ENCODE measurements at places on chromosomes 5 and 9.
A peak's percentile ranks its signal among the peaks of the same experiment; 100 is the strongest.

- no peak for DNase-seq
These were observed 15.5 kb upstream of the CTSL start for GRCh38 chr9:87710443-87710842.

- no peak for DNase-seq
These were observed 43.2 kb upstream of the PRSS3 start for GRCh38 chr9:33752130-33752637.

DNA sequence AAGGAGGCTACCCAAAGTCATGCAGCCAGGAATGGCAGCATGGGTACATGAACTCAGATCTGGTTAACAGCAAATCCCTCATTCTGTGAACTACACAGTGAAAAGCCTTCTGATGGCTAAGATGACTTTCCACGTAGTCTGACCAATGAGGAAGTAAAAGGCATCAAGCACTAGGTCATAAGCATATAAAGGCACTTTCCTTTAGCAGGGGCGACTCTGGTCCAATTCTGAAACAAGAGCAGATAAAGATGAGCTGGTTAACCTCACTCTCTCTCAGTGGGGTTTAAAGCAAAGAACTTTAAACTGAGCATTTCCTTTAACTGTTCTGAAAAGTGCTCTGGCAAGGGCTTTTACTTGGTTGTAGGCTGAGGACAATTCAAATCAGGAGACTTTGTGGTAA is 21.1 kb downstream of the PSMB7 start:
- no peak for DNase-seq

DNA sequence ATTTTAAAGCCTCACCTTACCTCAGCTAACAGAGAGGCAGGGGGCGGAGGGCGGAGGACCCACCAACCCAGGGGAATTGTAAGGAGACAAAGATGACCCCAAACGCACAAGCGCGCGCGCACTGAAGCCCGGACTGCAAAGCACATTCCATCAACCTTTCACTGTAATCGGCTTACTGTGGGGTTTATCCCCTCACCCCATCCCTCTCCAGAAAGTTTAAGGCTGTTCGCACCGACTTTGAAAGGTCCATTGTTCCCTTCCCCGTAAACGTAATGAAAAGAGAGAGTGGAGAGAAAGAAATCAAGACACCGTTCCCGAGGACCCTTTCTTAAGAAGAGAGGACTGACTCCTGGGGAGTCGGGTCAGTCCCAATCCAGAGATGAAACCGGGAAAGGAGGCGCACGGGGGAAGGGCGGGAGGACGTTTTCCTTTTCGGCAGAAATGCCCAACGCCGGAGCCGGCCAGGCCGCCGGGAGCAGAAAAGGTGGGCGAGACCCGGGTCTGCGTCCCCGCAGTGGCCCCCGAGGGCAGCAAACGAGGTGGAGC is 464 bp downstream of the CEMIP2 start:
- no peak for DNase-seq

DNA sequence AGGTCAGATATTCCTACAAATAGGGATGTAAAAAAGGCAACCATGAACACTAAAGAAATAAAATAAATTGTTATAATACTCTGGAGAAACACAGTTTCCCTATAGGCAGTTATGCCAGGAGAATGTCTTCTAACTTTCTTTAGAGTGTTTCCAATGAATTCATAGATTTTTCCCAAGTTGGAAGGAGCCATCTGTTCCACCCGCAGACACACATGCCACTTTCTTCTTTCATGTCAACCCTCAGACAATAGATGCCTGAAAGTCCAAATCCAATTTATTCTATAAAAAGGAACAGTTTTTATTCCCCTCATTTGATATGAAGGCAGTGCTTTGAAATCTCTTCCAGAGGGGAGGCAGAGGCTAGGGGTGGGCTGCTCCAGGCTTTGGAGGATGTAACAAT is 418.1 kb downstream of the ACTL7B start:
- DNase-seq, result no peak

- no peak for DNase-seq
These were observed 120.1 kb downstream of the CMYA5 start for GRCh38 chr5:79809743-79810142.

- DNase-seq, result no peak
These were observed 5.5 kb downstream of the FOXB2 start for GRCh38 chr9:77024776-77025545.

GRCh38 chr9:36036253-36036779 is 397 bp upstream of the RECK start:
- no peak for DNase-seq

DNA sequence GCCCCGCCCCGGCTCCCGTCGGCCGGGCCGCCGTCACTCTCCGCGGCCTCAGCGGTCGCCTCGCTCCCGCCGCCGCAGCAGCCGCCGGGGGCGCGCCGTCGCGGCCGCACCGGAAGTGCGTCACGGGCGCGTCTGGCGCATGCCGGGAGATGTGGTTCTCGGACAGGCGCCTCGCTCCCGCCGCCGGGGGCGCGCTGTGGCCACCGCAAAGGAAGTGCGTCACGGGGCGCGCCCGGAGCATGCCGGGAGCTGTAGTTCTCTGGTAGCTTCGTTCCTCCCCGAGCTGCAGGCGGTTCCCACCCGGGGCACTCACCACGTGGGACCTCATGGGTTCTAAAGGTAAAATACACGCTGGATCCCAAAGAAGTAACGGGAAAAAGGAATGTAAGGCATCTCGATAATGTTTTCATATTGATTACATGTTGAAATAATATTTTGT is at the start of gene UBAC1:
TSS of gene UBAC1 (minus strand) at position 97 of the 439 bp plus-strand sequence. CDS start 211 bp downstream, outside the sequence.
- DNase-seq, result peak; percentile 92

DNA sequence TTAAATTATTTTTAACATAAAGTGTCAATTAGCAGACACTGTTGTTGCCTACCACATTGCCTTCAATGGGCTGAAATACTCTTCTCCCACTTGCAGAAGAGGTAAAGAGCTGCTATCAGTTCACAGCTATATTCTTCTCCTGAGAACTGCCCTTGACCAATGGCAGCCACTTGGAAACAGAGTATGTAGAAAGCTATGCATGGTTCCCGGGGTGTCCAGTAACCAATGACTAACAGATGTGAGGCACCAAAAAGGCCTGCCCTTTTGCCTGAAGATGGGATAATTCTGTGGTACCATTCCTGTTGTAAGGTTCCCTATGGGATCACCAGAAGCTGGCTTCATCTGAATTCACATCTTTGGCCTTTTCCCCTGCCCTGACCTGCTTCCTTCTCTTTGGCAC is 181.4 kb upstream of the MAP3K1 start:
- DNase-seq, result no peak

- no peak for DNase-seq
These were observed 29.9 kb downstream of the TMEM161B start for GRCh38 chr5:88238732-88239131.

DNA sequence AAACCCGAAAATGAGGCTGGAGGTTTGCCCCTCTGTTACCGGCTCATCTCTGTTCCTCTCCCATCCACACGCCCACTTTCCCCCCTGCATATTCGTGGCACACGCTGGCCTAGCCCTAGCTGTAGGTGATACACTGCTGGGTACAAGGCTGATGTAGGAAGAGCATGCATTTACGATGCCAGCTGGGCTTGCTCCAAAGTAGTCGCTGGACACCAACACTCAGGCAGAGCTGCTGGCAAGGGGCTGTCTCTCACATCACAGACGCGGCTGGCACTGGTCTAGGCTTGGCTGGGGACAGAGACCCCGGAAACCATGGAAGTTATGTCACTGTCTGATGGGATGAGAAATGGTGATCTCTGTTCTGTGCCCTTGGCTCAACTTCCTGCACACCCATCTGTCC is 9.8 kb upstream of the PHYKPL start:
- no peak for DNase-seq

DNA sequence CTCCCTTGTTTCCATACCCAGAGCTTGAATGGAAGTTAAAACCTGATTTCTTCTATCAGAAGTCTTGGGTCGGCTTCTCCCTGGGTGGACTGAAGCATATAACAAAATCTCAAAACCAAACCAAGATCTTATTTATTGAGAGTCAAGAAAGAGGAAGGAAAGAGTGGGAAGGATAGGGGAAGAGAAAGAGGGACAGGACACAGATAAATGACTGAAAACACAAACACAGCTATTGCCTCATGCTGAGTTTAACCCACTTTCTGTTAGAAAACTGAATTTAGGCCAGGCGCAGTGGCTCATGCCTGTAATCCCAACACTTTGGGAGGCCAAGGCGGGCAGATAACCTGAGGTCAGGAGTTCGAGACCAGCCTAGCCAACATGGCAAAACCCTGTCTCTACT is 92.9 kb downstream of the PALM2AKAP2 start:
- no peak for DNase-seq

GRCh38 chr5:104071887-104072286 is 509.3 kb upstream of the NUDT12 start:
- no peak for DNase-seq

- no peak for DNase-seq
These were observed 16.3 kb upstream of the SLC12A7 start for GRCh38 chr5:1127959-1128785.

DNA sequence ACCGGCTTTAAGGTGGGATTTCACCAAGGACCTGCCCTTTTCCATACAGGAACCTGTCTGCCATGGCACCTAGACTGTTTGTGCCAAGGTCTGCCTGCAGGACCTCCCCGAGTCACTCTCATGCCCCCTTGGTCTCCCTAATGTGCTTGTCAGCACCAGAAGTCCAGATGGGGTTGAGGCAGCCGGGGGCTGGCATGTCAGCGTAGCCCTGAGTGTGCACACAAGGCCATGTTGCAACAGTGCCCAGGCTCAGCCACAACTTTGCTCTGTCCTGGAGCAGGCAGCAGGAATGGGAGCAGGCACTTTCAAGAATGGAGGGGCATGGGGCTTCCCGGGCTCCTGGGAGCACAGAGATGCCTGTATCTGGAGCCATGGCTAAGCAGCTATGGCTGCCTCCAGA is 621.5 kb downstream of the CDH9 start:
- DNase-seq, result no peak

GRCh38 chr9:84996029-84996428 is 326.5 kb downstream of the NTRK2 start:
- no peak for DNase-seq

DNA sequence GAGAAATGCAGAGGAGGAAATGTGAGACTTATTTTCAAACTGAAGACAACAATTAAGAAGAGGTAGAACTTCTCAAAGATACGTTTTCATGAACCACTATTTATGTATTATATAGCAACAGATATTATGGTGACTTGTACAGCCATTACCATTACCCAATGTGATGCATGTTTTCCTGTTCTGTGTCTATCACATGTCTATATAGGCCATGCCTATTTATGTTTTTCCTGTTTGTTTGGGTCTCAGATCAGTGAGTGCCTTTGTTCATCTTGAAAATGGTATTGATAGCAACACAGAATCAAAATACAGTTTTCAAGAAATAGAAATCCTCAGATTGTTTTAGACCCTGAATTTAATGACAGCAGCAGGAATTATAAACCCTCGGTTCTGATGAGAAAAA is 44.0 kb downstream of the DAPK1 start:
- DNase-seq, result no peak

- no peak for DNase-seq
These were observed 67.8 kb downstream of the RASGEF1C start for GRCh38 chr5:180141068-180141660.

GRCh38 chr5:57817001-57817453 is 334.4 kb upstream of the ACTBL2 start:
- no peak for DNase-seq

DNA sequence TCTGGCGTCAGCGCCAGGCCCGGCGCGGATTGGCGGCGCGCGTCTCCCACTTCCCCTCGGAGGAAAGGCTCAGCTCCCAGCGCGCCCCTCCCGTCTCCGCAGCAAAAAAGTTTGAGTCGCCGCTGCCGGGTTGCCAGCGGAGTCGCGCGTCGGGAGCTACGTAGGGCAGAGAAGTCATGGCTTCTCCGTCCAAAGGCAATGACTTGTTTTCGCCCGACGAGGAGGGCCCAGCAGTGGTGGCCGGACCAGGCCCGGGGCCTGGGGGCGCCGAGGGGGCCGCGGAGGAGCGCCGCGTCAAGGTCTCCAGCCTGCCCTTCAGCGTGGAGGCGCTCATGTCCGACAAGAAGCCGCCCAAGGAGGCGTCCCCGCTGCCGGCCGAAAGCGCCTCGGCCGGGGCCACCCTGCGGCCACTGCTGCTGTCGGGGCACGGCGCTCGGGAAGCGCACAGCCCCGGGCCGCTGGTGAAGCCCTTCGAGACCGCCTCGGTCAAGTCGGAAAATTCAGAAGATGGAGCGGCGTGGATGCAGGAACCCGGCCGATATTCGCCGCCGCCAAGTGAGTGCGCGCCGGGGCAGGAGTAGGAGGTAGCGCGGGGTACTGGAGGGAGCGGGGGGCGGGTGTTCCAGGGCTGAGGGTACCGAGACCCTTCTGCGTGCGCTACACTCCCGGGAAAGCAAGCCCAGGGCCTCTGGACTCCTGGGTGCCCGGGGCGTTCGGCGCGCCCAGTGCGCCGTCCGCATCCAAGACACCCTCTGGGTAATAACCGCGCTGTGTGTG is at the start of gene MSX2:
TSS of gene MSX2 (plus strand) at position 99 of the 777 bp plus-strand sequence. CDS start at position 177, 78 bp downstream.
- no peak for DNase-seq

GRCh38 chr5:77208507-77209163 is 1.8 kb upstream of the PDE8B start:
- no peak for DNase-seq

GRCh38 chr5:173217626-173218397 is 17.2 kb downstream of the NKX2-5 start:
- DNase-seq, result no peak

DNA sequence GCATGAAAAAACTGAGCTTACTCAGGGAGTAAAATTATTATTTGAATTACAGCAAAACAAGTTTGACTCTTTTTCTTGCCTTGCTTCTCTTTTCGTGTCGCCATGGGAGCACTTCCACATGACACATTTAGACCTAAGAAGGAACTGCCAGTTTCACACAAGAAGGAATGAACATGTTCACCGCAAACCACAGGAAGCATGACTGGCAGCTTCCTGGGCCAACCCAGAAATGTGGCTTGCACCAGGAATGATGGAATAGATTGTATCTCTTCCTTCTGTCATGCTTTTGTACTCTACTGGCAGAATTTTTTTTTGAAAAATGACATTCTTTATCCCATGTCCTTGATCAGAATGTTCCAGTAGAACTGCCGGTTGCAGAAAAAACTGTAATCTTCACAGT is 32.9 kb upstream of the MAN2A1 start:
- no peak for DNase-seq

- DNase-seq, result no peak
These were observed 1.3 kb downstream of the SDHA start for GRCh38 chr5:219460-219863.

DNA sequence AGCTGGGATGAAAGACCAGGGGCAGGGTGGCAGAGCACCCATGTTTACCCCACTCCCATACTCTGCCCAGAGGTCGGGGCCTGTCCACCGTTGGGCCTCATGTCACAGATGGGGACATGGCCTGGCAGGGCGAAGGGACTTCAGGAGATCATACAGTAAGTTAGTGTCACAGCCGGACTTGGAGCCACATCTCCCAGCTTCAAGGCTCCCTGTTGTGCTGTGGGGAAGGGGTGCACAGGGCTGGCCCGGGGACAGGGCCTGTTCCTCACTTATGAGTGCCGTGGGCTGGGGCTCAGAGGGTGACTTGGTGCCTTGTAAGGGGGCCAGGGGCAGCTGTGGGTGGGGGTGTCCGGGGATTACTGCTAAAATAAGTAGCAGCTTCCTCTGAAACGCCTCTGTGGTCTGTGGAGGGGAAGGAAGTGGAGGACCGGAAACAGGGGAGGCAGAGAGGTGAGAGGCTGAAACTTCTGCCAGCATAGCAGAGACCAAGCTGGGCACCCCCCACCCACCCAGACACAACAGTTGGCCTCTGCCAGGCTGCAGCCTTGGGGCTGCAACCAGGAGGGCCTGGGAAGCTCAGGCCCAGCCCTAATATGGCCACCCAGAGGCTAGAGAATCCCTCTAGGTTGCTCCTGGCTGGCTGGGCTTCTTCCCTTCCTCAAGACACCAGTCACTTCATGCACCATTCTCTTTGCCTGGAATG is 41.1 kb upstream of the NEK6 start:
- peak; percentile 65 for DNase-seq

Measured in memory B cell (primary cell).